ENCODE measurements at places on chromosomes 11 and 22. TPM values are rescaled to one million over a fixed set of nuclear protein-coding genes. Genes with fewer than 3 reads are reported as not detected.

Gene TTC36
- total RNA-seq, result 0.44 TPM

Gene SLN
- total RNA-seq, result not detected

Gene CABP4
- 0.33 TPM for total RNA-seq

Gene NCAM1
- not detected for total RNA-seq

Gene TMEM134
- 57.9 TPM for total RNA-seq

Gene MAPK8IP2
- 0.28 TPM for total RNA-seq

DNA sequence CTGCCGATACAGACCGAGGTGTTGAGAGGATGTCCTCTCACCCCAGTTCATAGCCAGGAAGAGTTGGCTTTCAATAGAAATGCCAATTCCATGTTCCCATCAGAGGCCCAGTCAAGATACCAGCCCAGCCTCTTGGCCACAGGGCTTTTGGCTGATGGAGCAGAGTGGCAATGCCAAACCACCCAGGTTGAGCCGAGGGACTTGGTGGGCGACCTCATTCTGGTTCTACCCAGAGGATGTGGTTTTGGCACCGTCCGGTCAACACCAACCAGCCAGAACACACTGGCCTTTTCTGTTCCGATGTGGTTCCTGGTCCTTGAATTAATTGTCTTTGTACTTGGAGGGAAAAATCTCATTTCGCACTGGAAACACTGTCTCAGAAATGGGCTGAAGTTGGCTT is 60.5 kb downstream of the COMMD9 start:
- no peak for DNase-seq
- no peaks in the 10 kb centered on the region for H3K4me1 ChIP-seq

GRCh38 chr11:128472128-128473089 is 114.9 kb downstream of the ETS1 start:
- no peaks in the 10 kb centered on the region for H3K27me3 ChIP-seq
- peak overlapping the region; percentile 56 for H3K27ac ChIP-seq
- peak overlapping the region; percentile 69 for H3K4me3 ChIP-seq
- peaks cover 63% of the 10 kb centered on the region for H3K36me3 ChIP-seq
- peaks cover 96% of the 10 kb centered on the region for H3K4me1 ChIP-seq

DNA sequence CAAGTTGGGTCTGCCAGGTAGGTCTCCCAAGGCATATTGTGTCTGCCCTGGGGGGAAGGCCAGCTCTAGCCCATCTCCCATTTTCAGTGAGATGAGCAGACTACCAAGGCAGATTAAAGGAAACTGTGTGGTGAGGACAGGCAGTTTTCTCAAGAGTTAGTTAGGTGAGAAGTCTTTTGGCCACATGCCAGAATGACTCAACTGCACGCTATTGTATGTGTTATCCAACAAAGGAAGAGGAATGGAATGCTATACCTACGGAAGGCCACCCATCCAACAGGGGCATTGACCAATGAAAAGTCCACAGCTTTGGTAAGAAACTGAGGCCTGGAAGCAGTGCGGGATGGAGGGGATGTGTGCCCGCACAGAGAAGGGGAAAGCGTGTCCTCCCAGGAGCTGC is 941.7 kb downstream of the NTM start:
- no peak for DNase-seq
- no peaks in the 10 kb centered on the region for H3K27me3 ChIP-seq
- H3K36me3 ChIP-seq, result no peaks in the 10 kb centered on the region
- H3K4me1 ChIP-seq, result no peaks in the 10 kb centered on the region

DNA sequence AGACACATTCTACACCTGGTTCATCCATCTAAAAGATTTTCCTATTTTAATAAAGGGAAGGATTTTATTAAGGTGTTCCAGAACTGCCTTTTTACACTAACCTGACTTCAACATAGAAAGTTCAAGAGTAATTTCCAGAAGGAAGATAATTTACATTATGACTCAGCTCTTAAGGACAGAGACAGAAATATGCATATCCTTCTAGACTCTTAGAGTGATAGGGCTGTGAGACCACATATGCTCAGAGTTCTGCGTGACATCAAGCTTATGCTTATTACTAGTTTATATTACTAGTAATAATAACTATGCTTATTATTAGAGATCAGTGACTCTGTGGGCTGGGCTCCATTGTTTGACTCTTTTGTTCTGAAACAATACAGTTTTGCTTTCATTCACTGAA is 4.6 kb downstream of the PDGFD start:
- no peaks in the 10 kb centered on the region for H3K27me3 ChIP-seq
- no peak overlapping the region for H3K27ac ChIP-seq
- H3K4me3 ChIP-seq, result no peak overlapping the region
- H3K4me1 ChIP-seq, result no peaks in the 10 kb centered on the region
- no peak for DNase-seq
- H3K36me3 ChIP-seq, result no peaks in the 10 kb centered on the region

Data from CD8-positive, alpha-beta memory T cell (primary cell).